ENCODE measurements at places on chromosomes 5 and 9.
A peak's percentile ranks its signal among the peaks of the same experiment; 100 is the strongest.

- peak; percentile 55 for DNase-seq
Measured at GRCh38 chr9:16133556-16134227, 580.8 kb downstream of the CCDC171 start.

DNA sequence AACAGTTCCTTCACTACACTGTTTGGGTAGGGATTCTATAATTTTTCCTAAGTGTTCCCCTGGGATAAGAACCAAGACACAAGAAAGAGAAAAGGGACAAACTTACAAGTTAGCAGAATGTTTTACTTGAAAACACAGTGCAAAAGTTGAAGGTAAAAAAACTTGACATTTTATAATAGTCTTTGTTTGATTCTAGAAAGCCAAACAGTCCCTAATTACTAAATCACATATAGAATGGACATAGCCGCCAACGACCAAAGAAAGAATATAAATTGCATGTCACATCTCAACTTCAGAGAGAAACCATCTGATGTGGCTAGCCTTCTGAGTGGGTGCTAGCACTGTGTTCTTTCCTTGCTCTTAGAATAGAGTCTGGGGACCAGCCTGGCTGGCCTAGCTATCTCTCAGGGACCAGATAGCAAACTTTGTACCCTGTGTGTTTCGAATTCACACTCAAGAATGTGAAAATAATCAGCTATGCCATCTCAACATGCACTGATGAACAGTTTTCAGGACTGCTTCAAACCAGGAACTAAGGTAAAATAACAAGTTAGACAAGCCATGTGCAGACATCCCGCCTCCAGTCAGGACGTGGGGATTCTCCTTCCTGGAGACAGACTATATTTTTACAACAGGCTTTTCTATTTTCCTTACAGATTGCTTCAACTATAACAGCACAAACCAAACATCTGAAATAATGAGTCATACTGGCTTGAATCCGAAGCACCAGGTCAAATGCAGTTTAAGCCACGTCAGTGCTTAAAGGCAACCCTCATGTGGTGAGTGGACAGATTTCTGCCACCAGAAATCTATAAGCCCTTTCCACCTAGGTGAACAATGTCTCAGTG lies 53.7 kb downstream of the LHFPL2 start:
- DNase-seq: no peak

- DNase-seq: no peak
Measured at GRCh38 chr5:15695215-15695731, 195.3 kb downstream of the FBXL7 start.

DNA sequence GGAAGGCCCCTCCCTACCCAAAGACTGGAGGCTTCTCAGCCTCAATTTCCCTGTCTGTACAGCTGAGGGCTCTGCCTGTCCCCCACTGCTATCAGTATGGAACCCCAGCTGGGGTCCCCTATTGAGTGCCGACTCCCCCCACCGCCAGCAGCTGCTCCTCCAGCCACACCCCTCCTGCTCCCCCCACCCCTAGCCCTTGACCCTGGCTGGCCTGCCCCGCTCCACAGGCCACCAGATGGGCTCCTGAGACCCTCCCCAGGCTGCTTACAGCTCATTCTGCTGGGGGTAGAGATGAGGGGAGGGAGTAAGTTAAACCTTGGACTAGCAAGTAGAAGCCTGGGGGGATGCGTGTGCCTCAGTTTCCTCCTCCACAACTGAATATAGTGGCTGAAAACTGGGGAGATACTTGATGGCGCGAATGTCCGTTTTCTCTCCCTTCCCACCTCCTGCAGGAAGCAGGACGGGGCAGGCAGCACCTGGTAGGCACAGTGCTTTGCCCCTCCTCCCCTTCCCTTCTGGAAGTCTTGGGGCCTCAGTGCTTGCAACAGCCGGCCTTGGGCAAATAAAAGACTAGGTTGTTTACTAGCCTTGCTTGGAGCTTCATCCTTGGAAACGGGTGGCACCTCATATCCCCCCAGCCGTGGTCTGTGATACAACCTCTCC lies 19.1 kb downstream of the URM1 start:
- DNase-seq: no peak

DNA sequence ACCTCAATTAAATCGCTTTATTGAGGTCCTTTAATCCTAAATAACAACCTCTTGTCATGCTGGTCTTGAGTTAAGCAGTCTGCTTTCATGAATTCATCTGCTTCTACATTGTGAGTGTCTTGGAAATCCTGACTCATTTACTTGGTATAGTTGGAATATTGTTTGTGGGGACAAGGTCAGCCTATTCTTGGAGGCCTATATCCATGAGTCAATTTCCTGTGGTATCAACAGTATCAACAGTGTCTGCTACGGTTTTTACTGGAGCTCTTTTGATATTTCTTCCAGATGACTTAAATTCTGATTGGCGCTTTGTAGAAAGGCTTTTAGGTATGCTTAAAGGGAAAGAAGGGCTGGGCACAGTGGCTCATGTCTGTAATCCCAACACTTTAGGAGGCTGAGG lies 71.2 kb upstream of the PARP8 start:
- no peak for DNase-seq

GRCh38 chr5:136208916-136209315 lies 16.0 kb upstream of the SMIM32 start:
- no peak for DNase-seq

GRCh38 chr5:142304013-142304701 lies 20.7 kb downstream of the SPRY4 start:
- DNase-seq: peak; percentile 29

GRCh38 chr5:168140241-168140640 lies 151.2 kb upstream of the WWC1 start:
- no peak for DNase-seq

GRCh38 chr9:105393576-105394344 lies 54.1 kb upstream of the FSD1L start:
- DNase-seq: no peak

- no peak for DNase-seq
Measured at GRCh38 chr9:134327671-134328231, 1.5 kb downstream of the RXRA start.

DNA sequence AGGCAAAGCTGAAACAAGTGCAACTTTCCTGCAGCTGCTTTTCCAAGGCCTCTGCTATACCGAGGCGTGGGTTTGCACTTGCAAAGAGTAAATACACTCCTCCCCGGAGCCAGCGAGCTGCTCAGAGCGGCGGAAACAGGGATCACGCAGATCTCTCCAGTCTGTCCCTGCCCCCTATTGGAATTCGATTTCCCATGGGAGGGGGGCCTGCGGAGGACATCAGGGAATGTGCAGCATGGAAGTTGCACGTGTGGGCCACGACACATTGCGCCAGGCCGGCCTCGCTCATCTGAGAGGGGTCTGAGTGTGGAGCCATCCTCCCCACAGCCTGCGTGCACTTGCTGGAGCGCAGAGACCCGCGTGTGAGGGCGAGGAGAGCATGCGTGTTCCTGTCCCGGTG lies 104.3 kb upstream of the PHYKPL start:
- DNase-seq: no peak

GRCh38 chr9:127540664-127541041 lies 71.4 kb upstream of the STXBP1 start:
- DNase-seq: no peak

- DNase-seq: no peak
Measured at GRCh38 chr9:135971892-135972291, 10.7 kb upstream of the UBAC1 start.

DNA sequence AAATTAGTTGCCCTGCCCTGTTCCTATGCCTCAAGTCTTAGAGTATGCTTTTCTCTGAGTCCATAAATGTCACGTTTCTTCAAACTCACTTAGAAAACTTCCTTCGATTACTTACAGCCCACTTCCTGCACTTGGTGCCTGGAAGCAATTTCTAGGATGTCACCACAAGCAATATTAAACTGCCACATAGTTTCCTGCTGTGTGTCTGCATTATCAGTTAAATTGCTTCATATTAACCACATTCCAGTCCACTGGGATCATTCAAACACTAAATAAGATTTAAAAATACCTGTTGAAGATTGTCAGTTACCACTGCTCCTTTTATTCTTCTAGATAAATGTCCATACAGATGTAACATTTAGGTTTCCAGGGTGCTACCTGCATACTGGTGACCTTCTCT lies 4.1 kb downstream of the DENND1A start:
- DNase-seq: no peak

GRCh38 chr9:84492366-84493159 lies 152.0 kb upstream of the SLC28A3 start:
- DNase-seq: no peak

GRCh38 chr9:77803423-77803822 lies 155.3 kb upstream of the GNA14 start:
- DNase-seq: no peak

DNA sequence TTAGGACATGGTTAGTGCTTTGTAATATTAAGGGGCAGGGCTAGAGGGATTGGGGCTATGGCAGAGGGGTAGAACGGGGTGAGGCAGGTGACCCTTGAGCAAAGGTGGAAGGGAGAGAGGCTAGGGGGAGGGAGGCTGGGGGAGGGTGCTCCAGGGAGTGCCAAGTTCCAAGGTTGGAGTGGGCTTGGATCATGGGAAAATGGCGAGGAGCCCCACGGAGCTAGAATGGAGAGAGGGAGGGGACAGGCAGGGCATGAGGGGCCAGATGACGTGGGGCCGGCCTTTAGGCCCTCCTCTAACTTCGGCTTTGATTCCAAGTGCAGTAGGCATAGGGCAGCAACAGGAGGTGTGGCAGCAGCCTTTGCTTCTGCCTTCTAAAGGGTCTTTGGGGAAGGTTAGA lies 171.8 kb upstream of the PANK3 start:
- no peak for DNase-seq

DNA sequence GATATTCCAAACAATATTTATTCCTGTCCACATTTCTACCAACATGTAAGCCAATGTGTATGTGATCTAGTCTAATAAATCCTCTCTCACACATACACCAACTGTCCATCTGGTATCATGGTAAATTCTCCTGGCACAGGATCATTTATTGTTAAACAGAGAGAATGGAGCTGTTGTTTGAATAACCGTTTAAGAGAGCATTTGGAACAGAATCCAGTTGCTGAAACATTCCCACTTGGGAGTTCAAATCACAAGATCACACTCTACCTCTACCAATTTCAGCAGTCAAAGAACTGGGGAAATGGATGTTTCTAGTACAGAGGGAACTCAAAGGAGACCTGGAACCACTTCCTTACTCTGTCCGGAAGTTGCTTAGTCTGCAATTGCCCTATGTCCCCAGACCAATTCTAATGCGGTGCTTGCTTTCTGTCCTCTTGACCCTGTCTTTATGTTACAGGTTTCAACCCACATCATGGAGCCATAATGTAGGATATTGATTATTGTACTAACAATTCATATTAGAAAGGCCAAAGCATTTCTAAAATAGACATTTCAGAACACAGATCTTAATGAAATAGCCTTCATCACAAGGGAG lies 488.4 kb downstream of the SEMA5A start:
- no peak for DNase-seq

DNA sequence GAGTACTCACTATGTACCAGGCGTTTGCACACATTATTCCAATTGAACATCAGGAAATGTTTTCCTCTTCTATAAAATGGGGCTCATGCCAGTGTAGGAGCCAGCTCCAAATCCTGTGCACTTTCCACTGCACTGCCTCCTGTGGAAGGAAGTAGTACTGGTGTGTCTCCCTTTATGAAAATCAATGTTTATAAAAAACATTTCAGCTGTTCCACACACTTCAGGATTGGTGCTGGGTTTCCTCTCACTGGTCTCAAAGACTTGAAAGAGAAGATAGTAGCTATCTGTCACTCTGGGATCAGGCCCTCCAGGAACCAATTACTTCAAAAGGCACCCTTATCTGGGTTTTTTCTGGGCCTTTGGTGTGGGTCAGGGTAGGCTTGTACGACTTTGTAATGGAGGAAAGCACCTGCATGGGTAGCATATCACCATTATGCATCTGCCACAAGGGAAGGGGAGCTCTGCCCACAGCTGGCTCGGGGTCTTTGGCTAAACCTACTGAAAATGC lies 32.5 kb downstream of the RAB14 start:
- DNase-seq: no peak

DNA sequence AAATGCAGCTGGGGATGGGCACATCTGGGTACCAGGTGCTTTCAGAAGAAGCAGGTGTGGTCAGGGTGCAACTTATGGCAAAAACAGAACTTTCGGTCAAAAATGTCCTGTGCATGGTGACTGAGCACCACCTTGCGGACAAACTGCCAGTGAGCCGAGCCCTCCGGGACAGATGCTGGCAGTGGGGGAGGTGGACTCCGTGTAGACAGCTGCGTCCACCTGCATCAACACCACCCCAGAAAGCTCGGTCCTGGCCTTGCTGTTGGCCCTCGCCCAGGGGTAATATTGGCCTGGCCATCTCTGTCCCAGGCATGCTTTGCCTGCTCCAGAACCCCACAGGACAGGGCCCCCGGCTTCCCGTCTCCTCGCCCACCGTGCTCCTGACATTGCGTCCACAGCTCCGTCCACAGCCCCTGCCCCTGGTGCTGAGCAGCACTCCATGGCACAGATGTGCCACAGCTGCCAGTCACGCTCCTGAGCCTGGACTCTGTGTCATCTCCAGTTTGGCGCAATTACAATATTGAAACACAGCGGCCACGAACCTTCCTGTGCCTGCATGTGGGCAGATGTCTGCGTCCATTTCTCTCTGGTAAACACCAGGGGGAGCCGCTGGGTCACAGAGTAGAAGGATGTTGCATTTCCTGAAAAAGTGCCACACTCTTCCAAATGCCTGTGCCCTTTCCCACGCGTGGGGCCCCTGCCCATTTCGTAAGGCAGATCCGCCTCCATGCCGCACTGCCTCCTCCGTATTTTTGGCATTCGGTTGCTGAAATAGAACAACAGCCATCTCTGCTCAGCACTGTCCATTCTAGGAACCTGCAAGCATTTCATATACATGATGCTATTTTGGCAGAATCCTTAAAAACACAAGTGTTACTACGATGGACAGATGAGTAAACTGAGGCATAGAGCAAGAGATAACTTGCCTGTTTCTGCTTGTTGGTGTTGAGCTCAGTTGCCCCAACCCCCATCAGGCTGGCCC lies 33.4 kb upstream of the SLC6A19 start:
- DNase-seq: peak; percentile 75

DNA sequence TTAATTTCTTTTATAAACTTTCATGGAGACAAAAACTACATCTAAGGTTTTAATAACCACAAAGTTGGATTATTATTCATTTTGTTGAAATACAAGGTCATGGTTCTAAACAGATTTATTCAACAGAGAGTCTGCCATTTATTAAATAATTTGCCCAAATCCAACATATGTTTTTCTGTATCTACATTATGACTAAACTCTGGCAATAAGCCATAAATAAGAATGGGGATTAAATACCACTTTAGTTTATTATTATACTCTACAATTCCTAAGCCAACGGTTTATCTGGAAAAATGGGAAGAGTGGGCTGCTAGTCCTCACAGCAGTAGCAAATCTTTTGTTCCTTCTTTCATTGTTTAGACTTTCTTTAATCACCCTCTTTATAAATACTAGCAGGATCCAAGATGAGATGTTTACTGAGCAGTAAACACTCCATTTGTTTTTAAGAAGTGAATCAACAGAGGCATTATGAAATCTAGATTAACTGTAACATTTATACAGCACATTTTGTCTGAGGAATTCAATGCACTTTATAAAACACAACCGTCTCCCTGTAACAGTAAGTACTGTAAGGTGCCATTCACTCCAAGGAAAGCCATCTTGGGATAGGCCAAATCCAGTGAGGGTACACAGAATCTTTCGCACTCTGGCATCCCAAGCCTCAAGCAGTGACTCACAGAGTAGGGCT lies 89.7 kb downstream of the DROSHA start:
- DNase-seq: no peak

GRCh38 chr5:16090270-16090669 lies 89.3 kb downstream of the MARCHF11 start:
- no peak for DNase-seq

GRCh38 chr9:112881331-112881730 lies 9.3 kb downstream of the SLC46A2 start:
- DNase-seq: no peak

GRCh38 chr9:129648092-129648763 lies 6.3 kb upstream of the ASB6 start:
- DNase-seq: no peak

All from NCI-H446 (cell line).